ENCODE measurements at places on chromosomes 6 and 20.

GRCh38 chr20:35200267-35200666 is 26.2 kb upstream of the MMP24 start:
- no peak for DNase-seq

DNA sequence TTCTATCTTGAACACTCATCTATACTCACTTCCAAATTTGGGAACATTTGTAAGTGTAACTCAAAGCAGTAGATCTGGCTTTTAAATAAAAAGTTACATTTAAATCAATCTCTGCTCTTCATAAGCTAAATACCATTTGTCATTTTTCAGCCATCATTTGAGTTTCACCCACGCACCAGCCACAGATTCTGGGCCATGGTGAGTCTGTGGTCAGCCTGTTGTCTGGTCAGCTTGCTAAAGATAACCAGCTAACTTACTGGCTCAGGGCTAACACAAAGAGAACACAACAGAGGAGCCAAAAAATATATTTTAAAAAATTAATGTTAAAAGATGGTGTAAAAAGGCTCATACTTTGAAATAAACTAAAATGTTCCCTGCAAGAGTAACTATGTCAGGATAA is 181.3 kb downstream of the KIF6 start:
- DNase-seq = no peak

DNA sequence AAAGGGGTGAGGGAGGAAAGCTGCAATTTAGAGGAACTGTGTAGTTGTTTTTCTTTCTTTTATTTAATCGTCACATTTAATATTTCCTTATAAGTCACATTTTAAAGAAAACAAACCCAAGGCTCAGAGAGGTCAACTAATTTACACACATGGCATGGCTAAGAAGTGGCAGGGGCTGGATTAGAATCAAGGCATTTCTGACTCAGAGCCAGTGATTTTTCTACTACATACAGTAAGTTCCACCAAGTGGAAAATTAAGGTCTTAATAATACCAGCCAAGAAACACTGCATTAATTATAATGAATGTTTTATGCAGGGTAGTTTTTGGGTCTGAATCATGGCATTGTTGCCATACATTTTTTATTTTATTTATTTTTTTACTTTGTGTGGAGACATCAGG is 607.7 kb upstream of the CITED2 start:
- no peak for DNase-seq

DNA sequence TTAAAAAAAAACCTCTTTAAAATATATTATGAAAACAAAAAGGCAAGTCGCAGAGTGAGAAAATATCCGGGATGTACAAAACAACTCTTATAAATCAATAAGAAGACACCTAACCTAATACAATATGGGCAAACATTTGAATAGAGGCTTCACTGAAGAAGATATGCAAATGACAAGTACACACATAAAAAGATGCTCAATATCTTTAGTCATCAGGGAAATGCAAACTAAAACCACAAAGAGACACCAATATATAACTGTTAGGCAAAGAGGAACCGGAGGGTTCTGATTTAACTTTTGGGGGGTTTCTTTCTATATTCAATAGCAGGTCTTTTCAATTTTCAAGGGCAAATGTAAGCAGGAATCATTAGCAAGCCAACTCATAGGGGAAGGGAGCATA is 480.7 kb upstream of the SPTLC3 start:
- no peak for DNase-seq

DNA sequence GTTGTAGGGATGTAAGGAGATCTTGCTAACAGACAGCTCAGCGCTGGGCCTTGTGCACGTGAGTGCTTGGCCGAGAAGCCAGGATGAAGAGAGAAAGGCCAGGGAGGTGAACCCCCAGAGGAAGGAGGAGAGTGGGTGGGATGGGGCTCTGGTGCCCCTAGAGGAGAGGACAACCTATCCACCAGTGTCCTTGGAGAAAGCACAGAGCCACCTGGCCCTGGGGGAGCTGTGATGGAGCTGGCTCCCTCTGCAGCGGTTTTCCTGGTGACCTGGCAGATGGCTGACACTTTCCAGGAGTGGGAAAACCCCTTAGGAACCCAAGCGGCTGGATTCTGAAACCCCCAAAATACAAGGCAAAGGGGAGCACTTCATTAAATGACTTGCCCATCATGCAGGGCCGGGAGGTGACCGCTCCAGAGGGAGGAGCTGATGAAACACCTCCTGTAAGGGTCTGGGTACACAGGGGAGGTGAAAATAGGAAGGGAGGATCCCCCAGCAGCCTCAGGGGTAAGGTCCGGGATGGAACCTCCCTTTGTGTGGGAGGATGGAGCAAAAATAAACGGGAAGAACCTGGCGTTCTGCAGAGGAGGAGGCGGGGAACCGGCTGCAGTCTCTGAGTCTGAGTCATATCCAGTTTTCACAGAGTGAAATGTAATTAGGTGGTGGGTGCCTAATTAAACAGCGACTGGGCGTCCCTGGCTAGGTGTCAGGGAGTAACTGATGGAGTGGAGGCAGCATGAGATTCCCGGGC is 80.4 kb downstream of the SULF2 start:
- no peak for DNase-seq

- no peak for DNase-seq
Observed at GRCh38 chr20:61253640-61254511, 1.8 kb downstream of the CDH4 start.

GRCh38 chr6:12545619-12546409 is 170.8 kb upstream of the PHACTR1 start:
- no peak for DNase-seq
